Activated CD8-positive, alpha-beta T cell treated with anti-CD3 and anti-CD28 coated beads, Interleukin-2, amount 10 ng/mL, durations not matched to agents 7 days and 5 days (primary cell): ENCODE measurements at places on chromosomes 6 and 20. TPM values are rescaled to one million over a fixed set of nuclear protein-coding genes. Genes with fewer than 3 reads are reported as not detected.

DNA sequence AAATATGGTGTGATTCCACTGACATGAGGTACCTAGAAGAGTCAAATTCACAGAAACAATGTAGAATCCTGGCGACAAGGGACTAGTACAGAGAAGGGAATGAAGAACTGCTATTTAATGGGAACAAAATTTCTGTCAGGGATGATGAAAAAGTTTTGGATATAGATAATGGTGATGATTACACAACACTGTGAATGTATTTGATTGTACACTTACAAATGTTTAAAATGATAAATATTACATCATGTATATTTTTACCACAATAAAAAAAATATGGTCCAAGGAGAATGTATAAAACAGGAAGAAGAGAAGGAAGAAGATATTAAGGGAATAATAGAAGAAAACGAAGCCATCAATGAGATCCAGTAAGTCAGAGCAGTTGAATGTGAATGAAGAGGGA is 8.4 kb upstream of the E2F3 start:
- H3K4me1 ChIP-seq = peaks cover 3% of the 10 kb centered on the region
- no peak overlapping the region for H3K27ac ChIP-seq
- DNase-seq = no peak
- H3K27me3 ChIP-seq = no peaks in the 10 kb centered on the region
- peaks cover 2% of the 10 kb centered on the region for H3K36me3 ChIP-seq

- H3K27ac ChIP-seq = peak overlapping the region; percentile 4
- H3K27me3 ChIP-seq = no peaks in the 10 kb centered on the region
- DNase-seq = no peak
These were observed 7.0 kb downstream of the NDUFAF5 start for GRCh38 chr20:13791540-13792459.

DNA sequence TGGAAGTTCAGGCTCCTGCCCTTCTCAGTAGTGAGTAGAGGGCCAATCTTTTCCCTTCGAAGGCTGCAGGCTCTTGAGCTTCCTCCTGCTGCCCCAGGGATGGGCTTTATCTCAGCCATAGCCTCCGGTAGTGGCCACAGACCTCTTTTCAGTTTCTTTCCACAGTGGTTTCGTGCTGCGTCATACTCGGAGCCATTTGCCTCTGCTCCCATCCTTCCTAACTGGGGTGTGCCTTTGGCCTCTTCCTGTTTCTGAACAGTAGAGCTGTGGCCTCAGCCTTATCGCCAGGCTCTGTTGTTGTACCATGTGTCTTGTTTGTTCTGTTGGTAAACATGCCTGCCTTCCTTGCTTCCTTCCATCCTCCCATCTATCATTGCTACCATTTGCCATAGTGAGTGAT is 54.1 kb downstream of the TULP4 start:
- no peaks in the 10 kb centered on the region for H3K36me3 ChIP-seq
- H3K27ac ChIP-seq = no peak overlapping the region
- peaks cover 11% of the 10 kb centered on the region for H3K4me1 ChIP-seq
- DNase-seq = no peak
- no peaks in the 10 kb centered on the region for H3K27me3 ChIP-seq

DNA sequence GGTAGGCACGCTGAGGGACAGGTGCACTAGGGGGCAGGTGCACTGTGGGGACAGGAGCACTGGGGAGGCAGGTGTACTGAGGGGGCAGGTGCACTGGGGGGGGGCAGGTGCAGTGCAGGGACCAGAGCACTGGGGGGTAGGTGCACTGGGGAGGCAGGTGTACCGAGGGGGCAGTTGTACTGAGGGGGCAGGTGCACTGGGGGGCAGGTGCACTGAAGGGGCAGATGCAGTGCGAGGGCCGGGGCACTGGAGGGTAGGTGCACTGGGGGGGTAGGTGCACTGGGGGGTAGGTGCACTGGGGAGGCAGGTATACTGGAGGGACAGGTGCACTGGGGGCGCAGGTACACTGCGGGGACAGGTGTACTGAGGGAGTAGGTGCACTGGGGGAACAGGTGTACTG is 39.5 kb downstream of the DAAM2 start:
- no peaks in the 10 kb centered on the region for H3K4me1 ChIP-seq
- no peak overlapping the region for H3K4me3 ChIP-seq
- H3K27ac ChIP-seq = no peak overlapping the region
- no peaks in the 10 kb centered on the region for H3K36me3 ChIP-seq

DNA sequence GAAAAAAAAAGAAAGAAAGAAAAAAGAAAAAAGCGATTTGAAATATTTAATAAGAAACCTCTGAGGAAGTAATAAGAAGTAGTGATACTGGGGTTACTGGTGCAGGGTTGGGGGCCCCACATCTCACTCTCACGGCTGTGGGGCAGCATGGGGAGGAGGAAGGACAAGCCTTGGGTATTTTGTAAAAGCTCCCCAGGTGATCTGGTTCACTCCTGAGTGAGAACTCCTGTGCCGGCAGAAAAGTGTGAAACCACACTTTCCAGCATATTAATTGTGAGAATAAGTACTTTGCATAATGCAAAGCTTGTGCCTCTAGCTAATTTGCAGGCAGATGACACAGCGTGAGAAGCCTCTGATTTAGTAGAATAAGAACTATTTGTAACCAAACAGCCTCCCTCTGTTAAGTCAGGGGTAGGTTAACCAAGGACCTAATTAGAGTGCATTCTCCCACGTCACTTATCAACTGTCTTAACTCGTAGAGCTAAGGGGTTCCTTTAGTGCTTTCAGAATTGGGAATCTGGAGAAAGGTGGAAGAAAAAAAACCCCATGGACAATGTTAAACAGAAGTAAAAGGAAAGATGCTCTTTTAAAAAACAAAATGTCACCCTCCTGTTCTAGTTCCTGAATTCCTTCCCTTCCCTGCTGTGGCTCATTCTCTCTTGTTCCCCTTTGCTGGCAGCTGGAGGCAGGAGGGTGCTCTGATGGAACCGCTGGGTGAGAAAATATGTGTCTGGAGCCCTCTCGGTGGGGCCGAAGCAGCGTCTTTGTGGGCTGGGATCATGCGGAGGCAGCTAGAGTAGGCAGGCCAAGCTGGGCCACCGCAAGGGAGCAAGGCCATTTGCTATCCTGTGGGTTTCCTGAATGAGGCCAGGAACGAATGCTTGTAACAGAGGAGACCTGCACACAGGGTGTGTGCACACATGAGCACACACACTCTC is 108.7 kb downstream of the FYN start:
- peak overlapping the region; percentile 63 for H3K4me3 ChIP-seq
- peak overlapping the region; percentile 90 for H3K27ac ChIP-seq
- H3K27me3 ChIP-seq = no peaks in the 10 kb centered on the region
- H3K36me3 ChIP-seq = peaks cover 62% of the 10 kb centered on the region
- peaks cover 98% of the 10 kb centered on the region for H3K4me1 ChIP-seq
- DNase-seq = peak; percentile 58

DNA sequence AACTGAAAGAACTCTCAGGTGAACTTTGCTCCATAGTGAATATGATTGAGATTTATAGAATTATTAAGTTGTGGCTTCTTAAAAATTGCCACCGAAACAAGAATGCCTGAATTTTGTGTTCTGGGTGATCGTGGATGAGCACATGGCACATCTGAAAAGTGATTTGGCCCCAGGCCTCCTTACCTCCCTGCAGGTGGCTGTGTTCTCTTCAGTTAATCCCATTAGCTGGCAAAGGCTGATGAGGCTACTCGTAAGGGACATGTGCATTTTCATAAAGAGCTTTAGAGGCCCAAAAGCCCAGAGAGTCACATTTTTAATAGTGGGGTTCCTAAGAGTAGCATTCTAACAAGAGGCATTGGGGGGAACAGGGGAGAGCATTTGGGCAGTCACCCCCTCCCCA is 22.6 kb downstream of the GNAS start:
- H3K36me3 ChIP-seq = no peaks in the 10 kb centered on the region
- no peak overlapping the region for H3K4me3 ChIP-seq
- peaks cover 49% of the 10 kb centered on the region for H3K4me1 ChIP-seq
- no peak overlapping the region for H3K27ac ChIP-seq

DNA sequence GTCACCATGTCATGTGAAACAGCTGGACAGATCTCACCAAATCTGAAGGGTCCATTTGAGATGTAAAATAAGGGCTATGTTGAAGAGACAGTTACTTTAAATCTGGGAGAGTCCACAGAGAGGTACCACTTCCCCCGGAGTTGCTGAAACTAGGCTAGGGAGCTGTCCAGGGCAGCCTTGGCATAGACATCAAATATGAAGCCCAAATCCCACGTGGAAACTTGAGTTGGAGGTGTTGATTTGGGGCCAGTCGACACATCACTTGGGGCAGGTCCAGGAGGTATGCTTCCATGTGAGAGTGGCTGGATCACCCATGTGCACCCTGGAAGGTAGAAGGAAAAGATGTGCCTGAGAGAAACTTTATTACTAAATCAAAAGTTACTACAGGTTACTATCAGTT is 12.0 kb upstream of the SERPINB9 start:
- DNase-seq = peak; percentile 16
- H3K36me3 ChIP-seq = peaks cover 9% of the 10 kb centered on the region
- H3K4me3 ChIP-seq = no peak overlapping the region
- no peak overlapping the region for H3K27ac ChIP-seq

GRCh38 chr6:45507186-45507585 is 129.5 kb upstream of the SUPT3H start:
- H3K27me3 ChIP-seq = no peaks in the 10 kb centered on the region
- no peak overlapping the region for H3K4me3 ChIP-seq
- peaks cover 4% of the 10 kb centered on the region for H3K4me1 ChIP-seq
- no peak overlapping the region for H3K27ac ChIP-seq

GRCh38 chr20:58978351-58979190 is 2.5 kb upstream of the NELFCD start:
- DNase-seq = no peak
- peak overlapping the region; percentile 7 for H3K27ac ChIP-seq
- peaks cover 16% of the 10 kb centered on the region for H3K4me1 ChIP-seq

DNA sequence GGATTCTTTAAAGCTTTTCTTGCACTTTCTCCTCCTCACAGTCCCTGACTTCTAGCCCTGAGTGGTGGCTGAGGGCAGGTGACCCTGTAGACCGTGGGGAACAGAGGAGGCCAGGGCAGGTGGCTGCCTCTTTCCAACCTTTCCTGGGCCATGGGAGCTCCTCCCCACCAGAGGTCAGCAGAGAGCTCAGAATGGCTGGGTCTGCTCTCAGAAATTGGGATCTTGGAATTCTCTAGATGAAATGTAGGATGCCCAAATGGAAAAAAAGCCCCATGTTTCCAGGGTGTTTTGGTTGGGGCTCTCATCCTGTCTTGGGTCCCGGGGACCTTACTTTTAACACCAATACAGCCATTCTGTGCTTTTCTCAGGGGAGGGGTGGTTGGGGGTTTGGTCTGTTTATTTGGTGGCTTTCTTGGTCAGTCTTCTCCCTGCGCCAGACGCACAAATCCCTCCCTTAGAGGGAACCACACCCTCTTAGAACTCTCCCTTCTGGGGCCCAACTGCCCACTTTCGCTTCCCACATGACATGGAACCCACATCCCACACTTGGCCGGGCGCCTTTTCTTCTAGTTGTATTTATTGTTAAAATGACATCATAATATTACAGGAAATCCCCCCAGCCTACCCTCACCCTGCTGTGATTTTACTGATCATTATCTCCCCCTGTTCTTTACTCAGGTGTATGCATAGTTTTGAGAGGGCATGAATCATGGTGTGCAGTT is 17.9 kb downstream of the GNAS start:
- H3K27me3 ChIP-seq = peaks cover 13% of the 10 kb centered on the region
- no peak overlapping the region for H3K4me3 ChIP-seq
- peak; percentile 63 for DNase-seq
- H3K27ac ChIP-seq = no peak overlapping the region
- H3K36me3 ChIP-seq = no peaks in the 10 kb centered on the region

The PGC gene
- total RNA-seq = not detected

The BPIFA1 gene
- not detected for total RNA-seq

The THBS2 gene
- not detected for total RNA-seq

The IDH3B gene
- 100 TPM for total RNA-seq

The TREM1 gene
- total RNA-seq = not detected

The CDC5L gene
- total RNA-seq = 22.6 TPM

The C6orf52 gene
- 2.3 TPM for total RNA-seq

The PEX7 gene
- total RNA-seq = 3.3 TPM
